ENCODE measurements at places on chromosomes 12 and 14.

GRCh38 chr14:25484235-25484634, 434.3 kb upstream of the STXBP6 start:
- DNase-seq = peak; percentile 48

DNA sequence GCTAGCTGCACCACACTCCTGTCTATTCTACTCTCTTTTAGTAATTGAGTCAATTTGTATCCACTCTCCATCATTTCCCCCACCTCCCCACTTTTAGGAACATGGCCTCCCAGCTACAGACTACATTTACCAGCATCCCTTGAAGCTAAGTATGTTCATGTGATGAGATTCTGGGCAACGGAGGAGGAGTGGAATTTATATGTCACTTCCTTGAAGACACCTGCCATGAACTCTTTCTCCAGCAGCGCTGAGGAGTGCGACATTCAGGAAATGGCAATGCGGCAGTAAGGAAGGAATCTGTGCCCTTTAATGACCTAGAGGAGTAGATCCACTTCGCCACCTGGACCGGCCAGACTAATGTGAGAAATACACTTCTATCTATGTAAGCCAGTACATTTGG, 243.7 kb upstream of the DIO2 start:
- no peak for DNase-seq

DNA sequence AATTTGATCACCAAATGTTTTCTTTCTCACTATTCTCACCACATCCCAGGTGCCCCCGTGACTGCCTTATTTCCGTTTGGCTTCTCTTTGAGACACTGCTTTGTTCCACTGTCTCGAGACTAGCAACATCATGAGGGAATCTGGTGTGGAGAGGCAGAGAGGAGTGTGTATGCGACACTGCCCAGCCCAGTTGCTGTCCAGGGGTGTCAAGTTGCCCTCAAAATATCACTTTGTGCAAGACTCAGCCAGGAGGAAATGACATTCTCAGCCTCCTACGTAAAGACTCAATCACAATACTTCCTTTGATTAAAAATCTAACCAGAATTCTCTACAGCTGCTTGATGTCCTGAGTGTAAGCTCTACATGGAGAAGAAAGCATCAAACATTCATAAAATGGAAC, 48.2 kb upstream of the EEA1 start:
- peak; percentile 25 for DNase-seq

- no peak for DNase-seq
Observed at GRCh38 chr14:97283005-97283403, 485.8 kb downstream of the VRK1 start.

DNA sequence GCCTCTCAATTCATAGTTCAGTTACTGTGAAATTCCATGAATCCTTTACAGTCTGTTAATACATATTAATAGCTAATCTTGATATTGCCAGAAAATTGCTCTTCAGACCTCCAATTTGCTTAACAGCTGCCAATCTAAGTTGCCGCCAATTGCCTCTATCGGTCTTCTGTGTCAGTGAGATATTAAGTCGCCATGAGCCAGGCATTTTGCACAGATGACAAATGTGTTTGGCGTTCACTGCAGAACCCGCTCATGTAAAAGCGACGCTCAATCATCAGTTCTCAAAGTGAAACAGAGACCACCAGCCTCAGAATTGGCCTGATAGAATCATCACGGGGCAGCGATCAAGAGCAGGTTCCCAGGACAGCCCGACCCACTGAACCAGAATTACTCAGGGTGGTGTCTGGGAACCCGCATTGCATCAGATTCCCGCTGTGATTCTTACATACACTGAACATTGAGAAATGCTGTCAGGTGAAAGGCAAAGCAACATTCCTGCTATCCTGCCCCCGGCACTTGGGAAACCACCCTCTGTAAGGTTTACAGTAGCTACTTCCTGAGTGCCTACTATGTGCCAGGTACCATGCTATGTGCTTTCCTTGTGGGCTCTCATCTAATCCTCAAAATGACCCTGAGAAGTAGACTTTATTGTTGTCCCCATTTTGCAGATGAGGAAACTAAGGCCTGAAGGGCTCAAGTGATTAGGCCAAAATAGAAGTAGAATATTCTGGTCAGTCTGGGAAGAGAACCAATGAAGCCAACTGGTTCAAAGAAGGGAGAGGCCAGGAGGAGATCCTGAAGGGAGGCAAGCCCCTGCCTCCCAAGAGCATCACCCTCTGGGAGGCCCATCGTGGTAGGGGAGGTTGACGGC, 216.4 kb downstream of the SLC41A2 start:
- no peak for DNase-seq

- DNase-seq = no peak
Observed at GRCh38 chr12:129337413-129337812, 484.1 kb downstream of the GLT1D1 start.

GRCh38 chr12:124768452-124769162, 95.1 kb downstream of the SCARB1 start:
- peak; percentile 58 for DNase-seq

- no peak for DNase-seq
Observed at GRCh38 chr14:38442208-38442607, 186.3 kb upstream of the CLEC14A start.

DNA sequence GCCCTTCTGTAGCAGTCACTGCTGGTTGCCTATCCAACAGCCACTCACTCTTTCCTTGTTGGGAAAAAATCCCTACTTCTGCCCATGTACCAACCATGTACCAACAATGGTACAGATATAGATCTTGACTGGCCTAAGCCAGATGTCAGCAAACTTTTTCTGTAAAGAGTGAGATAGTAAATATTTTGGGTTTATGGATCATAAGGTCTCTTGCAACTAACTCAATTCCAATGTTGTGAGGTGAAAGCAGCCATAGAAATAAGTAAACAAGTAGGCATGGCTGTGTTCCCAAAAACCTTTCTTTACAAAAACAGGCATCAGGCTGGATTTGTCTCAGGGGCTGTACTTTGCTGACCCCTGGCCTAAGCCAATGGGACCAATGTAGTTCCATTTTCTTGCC, 73.5 kb downstream of the ARMH4 start:
- DNase-seq = no peak

DNA sequence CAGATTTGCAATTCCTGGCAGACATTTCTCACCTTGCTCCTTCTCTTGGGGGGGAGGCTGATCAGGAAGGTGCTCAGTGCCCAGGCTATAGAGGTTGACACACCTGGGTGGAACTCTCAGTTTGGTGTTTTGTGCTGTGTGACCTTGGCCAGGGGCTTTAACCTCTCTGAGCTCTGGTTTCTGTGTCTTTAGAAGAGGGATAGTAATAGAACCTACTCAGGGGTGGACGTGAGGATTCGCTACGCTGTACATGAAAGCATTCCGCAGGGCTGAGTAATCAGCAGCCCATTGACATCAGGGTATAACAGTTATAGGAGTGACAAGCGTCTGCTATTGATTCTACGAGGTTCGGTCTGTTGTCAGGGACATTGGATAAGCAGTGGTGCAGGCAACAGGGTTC, 98.1 kb downstream of the PHETA1 start:
- no peak for DNase-seq

DNA sequence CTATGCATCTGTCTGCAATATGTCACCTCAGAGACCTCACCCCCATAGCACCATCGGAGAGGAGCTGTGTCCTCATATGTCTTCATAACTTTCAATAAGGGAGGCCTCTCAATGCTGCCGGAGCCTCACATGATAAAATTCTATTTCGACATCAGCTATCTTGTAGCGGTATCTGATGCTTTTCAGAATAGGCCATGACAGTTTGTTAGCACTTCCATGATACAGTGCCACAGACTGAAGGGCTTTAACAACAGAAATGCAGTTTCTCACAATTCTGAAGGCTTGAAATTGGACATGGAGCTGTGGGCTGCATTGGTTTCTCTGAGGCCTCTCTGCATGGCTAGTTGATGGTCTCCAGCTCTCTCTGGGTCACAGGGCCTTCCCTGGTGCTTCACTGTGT, 125.0 kb upstream of the PZP start:
- no peak for DNase-seq

GRCh38 chr12:104672501-104673265, 215.9 kb downstream of the CHST11 start:
- no peak for DNase-seq

- peak; percentile 42 for DNase-seq
Observed at GRCh38 chr14:28773861-28774691, 7.5 kb downstream of the FOXG1 start.

DNA sequence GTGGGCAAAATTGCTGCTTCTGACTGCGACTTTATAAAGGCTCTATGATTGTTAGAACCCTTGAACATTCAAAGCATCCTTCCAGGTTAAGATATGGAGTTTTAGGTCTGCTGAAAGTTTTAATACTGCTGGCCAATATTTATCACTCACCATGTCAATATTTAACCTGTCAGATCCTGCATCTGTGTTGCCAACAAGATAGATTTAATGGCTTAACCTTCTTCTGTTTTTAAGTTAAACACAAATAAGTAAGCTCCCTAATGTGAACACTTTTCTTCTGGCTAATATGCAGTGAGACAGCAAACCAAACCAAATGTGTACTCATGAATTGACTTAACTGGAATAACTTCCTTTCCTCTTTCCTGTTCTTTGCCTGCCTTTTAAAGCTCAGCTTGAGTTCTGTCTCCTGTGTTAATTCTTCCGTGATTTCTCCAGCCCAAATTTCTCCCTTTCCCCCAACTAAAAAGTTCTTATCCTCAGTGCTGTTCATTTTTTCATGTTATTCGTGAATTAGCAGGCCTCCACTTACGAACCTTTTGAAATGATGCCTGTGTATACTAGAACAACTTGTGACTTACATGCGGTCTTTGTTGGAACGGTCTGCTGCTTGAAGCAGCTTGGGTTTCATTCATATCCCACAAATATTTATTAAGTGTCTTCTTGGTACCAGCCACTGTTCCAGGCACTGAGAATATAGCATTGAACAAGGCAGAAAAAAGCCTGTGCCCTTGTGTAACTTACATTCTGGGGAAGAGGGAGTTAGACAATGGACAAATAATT, 9.1 kb downstream of the FBXW8 start:
- DNase-seq = no peak

DNA sequence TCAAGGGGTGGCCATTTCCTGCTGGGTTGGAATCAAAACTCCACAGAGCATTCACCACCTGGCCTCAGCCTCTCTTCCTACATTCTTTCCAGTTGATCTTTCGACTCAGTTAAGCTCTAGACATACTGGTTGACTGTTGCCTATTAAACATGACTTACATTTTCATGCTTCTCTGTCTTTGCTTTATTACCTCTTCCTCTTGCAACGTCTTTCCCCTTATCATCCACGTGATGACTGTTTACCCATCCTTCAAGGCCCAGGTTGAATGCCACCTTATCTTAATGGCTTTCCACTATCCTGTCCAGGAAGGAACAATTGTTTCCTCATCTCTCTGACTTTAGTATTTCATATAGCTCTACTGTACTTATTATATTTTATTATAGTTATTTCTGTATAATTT, 24.4 kb upstream of the CCDC175 start:
- DNase-seq = no peak

- peak; percentile 72 for DNase-seq
Observed at GRCh38 chr14:92914087-92914656, 8.8 kb upstream of the CHGA start.

DNA sequence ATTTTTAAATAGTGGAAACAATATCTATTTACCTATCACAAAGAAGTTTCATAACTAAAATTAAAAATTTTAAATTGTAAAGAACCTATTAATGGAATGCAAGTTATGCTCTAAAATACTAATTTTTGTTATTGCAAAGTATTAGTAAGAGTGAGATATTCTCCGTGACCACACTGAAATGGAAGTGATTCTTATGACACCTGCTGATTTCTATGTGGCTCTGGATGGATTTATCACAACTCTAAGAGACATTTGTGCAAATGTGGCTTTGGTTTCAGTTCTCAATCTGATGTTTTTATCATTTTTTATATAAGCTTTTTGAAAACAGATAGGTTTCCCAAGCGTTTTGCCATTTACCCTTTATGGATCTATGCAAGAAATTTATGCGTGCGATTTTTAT, 497.8 kb downstream of the NAV3 start:
- DNase-seq = no peak

- no peak for DNase-seq
Observed at GRCh38 chr14:37443461-37443860, 151.6 kb downstream of the FOXA1 start.

GRCh38 chr14:93944348-93945069, 17.4 kb downstream of the FAM181A start:
- DNase-seq = peak; percentile 87

GRCh38 chr12:51270067-51270950, at the start of gene SMAGP:
Gene SMAGP, minus strand, starts transcription at chr12:51270415. Its CDS starts 1,137 bp downstream, at chr12:51269278.
- peak; percentile 56 for DNase-seq

DNA sequence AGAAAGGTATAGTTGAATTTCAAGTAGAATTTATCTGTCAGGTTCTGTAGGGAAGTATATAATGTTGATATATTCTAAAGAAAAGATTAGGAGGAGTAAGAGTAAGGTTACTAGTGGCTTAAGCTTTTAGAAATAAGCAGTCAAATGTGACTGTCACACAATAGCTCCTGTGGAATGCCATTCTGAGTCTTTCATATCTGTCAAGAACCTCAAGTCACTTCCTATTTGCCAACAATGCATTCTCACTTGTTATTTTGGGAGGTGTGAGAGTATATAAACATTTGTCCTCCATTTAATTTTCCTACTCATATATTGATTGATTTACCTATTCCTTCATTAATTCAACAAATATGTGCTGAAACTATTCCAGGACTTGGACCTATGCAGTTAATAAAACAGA, 11.7 kb downstream of the CLEC9A start:
- DNase-seq = no peak

DNA sequence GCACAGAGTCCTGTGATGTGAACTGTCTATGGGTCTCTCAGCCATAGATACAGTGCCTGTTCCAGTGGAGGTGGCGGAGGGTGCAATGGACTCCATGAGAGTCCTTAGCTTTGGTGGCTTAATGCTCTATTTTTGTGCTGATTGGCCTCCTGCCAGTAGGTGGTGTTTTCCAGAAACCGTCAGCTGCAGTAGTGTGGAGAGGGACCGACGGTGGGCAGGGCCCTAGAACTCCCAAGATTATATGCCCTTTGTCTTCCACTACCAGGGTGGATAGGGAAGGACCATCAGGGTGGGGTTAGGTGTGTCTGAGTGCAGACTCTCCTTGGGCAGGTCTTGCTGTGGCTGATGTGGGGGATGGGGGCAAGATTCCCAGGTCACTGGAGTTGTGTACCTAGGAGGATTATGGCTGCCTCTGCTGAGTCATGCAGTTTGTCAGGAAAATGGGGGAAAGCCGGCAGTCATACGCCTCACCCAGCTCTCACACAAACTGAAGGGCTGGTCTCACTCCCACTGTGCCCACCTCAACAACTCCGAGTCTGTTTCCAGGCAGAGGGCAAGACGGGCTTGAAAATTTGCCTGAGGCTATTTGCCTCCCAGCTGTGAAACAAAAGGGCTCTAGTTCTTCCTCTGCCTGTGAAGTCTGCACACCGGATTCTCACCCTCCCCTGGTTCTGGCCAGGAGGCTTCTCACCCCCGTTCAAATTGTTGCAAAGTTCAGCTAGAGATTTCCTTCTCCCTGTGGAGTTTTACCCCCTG, 24.9 kb upstream of the ZDHHC17 start:
- no peak for DNase-seq

- DNase-seq = no peak
Observed at GRCh38 chr12:122199484-122200355, 3.8 kb upstream of the B3GNT4 start.

Data from tongue (tissue), 3 donors.